Hematopoietic multipotent progenitor cell treated with erythropoietin and hydrocortisone succinate and interleukin-3 and kit ligand, for 15 days (in vitro differentiated cells): ENCODE measurements at places on chromosomes 12 and 14.

DNA sequence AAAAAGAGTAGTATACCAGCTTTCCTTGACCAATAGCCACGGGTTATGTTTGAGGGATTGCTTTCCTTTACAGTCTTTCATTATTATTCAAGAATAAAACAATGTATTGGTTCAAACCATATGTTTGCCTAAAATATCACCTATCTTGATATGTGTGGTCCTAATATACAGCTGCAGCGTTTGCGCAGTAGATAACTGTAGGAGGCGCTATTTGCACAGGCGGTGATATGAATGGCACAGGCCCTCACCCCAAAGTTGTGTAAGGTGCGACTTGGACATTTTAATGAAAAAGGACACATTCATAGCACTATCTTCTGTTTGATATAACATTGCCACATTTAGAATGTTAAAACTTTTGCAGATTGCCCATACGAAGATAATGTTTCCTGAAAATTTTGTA, 298.4 kb downstream of the TRHDE start:
- DNase-seq, result no peak

DNA sequence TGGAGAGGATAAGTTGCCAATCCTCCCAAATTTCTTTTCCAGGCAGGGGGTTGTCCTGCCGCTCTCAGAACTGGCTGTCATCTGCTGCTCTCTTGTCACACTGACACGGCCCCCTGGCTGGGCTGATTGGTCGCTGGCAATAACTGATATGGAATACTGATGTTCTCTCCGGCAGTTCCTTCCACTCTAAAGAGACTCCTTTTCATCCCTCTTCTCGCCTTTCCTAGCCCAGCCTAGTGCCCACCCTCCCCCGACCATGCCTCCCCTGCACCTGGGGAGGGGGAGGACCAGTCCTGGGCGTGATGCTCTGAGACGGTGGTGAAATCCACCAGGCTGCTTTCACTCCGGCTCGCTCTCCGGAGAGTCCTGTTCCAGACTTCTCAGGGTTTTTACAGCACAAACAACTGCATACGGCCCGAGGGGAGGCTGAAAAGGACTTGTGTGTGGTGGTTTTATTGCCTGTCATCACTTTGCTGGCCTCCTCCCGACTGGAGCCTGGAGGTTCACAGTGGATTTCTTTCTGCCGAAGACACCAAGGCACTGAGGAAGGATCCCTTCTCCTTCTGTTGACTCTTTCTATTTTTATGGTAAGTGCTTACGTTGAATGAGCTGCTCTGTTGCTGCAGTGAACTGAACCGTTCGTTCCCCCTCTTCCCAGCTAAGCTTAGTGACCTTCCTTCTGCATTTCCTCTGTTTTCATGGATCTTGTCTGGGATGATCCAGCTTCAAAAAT, at the start of gene ANO4:
Gene ANO4 (plus strand): TSS at position 336 of the 733 bp plus-strand sequence. CDS start 107,010 bp downstream, outside the sequence.
- no peak for DNase-seq

GRCh38 chr12:18676141-18676540, 61.7 kb downstream of the PLCZ1 start:
- DNase-seq, result no peak

GRCh38 chr12:24349051-24349799, 399.8 kb upstream of the SOX5 start:
- no peak for DNase-seq

GRCh38 chr12:31476437-31476836, 114.5 kb downstream of the DENND5B start:
- DNase-seq, result no peak

DNA sequence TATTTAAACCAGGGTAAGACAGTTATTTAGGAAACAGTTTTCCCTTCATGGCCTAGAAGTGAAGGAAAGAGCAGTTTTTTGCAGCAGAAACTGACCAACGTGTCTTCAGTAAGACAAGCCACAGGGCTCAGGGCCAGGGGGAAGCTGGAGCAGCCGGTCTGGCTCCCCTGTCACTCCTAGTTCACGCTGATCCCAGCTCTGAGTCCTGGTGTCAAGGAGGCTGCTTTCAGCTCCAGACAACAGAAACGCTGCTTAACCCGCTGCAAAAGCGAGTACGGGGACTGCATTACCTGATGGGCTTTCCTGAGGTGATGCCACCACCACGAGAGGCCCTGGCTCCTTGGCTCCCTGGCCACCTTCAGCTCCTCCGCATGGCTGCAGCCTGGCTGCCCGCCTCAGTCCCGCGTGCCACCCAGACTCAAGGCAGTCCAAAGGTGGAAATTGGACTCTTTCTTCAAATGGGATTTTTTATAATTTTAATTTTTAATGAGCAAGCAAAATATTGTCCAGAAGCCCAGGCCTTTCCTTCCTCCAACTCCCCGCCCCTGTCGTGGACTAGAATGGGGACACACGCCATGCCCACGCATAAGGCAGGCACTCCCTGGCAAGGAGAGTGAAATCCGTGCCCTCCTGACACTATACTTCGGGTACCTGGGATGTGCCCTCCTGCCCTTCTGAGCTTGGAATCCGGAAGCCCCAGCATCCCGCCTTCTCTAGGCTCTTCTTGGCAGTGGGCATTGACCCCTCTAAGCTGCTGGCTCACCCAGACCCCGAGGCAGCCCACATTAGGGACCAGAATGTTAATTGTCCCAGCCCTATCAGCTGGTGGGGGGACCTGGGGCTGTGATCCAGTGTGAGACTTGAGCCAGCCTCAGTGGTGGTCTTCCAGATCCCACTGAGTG, 85.0 kb downstream of the PAPOLA start:
- DNase-seq, result no peak

DNA sequence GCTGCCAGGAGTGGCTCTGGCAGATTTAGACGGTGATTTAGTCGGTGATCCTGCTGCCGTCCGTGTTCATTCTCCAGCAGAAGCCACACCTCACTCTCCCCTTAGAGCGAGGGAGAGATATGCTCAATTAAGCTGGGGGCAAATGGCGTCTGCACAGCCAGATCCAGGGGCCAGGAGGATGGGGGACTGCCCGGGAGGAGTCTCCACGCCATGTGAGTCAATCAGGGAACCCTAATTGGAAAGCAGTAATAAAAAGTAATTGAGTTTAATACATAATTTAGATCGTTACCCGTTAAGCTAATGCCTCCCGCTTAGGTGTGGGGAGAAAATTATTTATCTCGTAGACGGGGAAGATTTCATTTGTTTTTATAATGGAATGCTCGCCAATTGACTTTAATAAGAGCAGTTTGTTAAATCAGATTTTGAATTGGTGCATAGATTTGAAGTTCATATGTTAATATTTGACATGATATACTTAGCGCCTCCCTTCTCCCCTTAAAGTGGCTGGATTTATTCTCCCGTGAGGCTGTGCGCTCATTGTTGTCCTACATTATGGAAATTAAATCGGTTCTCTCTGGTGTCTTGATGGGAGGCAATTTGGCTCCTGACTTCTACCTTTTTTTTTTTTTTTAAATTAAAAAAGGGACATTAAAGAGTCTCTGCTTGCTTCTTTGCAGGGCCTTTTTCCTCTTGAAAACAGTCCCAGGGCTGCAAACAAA, 104.9 kb upstream of the C14orf180 start:
- DNase-seq, result no peak

DNA sequence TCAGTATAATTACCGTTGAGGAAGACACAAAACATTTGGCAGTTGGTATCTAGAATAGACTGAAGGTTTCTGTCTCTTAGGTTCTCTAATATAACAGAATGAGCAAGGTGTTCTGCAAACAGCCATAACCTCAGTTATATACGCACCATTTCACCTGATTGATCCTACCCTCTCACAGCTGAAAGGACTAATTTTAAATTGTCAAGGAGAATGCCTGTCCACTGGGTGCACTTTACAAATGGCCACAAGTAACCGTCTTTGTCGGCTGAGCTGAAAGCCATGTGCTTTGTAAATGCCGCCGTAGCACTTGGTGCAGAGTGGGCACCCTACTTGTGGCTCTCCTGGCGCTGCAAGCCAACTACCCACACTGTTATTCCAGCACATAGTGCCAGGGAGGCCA, 466.3 kb downstream of the AACS start:
- DNase-seq, result no peak

DNA sequence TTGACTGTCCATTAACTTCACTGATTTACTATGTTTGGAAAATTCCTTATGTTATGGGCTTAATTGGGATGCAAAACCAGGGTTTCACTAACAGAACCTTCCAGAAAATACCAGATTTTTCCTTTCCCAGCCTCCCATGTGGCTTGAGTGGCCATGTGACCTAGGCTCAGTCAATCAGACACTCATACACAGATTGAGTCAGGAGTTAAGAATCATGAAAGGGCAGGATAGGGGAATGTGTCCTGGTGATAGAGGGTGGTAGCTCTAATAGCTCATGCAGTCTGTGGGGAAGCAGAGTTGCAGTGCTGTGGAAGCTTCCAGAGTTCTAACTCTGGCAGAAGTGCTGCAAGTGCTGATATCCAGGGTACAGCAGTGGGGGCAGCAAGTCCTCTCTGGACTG, 134.1 kb upstream of the IFNG-AS1 start:
- no peak for DNase-seq

GRCh38 chr12:76866726-76867125, 12.1 kb downstream of the CSRP2 start:
- no peak for DNase-seq

GRCh38 chr14:77892381-77892871, 92.5 kb downstream of the ADCK1 start:
- no peak for DNase-seq

GRCh38 chr14:91310606-91311283, 66.2 kb upstream of the GPR68 start:
- no peak for DNase-seq

- no peak for DNase-seq
Measured at GRCh38 chr12:56695327-56696101, 7.4 kb upstream of the PTGES3 start.

DNA sequence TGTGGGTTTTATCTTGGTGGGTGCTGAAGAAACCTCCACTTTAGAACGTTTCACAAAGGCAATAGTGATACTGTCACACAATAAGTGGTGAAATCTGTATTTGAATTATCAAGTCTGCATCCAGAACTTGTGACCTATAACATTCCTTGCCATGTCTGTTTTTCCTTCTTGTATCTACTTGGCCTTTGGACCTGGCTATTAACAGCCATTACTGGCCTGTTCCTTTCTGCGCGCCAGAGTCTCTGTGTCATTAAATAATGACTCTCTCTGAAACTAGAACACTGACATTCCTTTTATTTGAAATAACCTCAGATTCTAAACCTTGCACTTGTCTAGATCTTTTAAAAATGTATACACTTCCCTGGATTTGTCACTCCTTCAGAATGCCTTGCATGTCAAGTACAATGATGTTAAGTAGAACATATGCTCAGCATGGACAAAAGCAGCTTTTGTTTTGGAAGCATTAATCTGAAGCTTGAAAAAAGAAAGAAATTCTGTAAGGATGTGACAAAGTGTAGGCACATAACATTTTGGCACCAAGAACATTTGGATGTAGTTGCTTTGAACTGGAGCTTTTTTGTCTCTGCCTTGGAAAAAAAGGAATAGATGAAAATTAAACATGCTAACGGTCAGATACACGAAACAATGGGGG, 95.5 kb upstream of the RPL10L start:
- DNase-seq, result no peak

DNA sequence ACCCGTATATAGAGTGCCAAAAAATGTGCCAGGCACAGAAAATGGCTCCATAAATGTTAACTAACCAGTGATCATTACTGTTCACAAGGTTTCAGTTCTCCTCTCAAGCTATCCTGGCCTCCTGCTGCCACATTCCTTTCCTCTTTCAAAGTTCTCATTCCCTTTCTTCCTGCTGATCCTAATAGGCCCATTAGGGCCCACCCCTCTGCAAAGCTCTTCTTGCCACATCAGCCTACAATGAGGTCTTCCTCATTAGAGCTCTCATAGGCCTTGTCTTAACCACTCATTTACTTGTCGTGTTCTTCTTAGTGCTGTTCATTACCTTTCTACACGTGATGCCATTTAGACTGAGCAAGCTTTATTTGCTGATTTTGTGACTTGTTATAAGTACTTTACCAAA, 40.5 kb downstream of the RPS29 start:
- DNase-seq, result no peak

DNA sequence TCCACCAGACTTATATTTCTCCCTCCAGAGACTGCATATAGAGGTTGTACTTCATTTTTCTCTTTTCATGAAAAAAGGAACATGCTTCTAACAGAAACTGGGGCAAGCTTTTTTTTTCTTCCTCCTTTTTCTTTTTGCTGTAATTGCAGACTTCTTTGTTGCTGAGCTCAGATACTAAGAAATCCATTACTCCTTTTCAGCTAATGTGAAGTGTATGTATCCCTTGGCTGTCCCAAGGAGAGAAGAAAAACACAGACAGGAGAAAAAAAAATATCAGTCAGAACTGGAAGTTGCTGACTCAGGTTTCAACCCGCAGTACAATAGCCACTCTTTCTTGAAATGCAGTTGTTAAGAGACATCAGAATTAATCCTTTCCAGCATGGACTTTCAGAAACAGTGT, 1248.4 kb downstream of the LRFN5 start:
- DNase-seq, result no peak

GRCh38 chr14:104888489-104889374, 23.7 kb downstream of the CEP170B start:
- no peak for DNase-seq

DNA sequence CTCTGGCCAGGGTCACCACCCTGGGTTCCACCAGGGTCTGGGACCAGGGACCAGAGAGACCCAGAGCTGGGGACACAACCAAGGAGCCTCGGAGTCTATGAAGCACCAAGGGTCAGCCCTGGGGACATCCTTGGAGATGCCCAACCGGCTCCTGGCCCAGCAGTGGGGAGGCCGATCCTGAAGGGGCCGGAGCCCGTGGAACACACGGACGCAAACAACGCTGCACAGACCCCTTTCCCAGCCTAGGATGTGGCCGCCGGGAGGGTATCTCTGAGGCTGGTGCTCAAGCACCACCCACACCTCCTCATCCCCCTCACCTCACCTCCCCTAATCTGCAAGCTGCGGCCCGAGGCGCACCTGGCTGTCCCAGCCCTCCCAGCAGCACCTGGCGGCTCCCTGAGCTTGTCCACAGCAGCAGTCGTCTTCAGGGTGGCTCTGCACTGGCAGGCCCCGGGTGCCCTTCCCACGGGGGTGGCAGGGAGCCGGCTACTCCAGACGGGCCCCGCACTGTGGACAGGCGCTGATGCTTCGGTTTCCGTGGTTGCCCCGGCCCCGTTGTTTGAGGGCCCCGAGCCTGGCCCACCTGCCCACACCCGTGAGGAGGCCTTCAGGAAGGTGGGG, 146.8 kb upstream of the C14orf180 start:
- DNase-seq, result no peak

- DNase-seq, result no peak
Measured at GRCh38 chr14:44291366-44291915, 215.6 kb downstream of the FSCB start.

- no peak for DNase-seq
Measured at GRCh38 chr12:106174876-106175275, 36.1 kb upstream of the NUAK1 start.

- DNase-seq, result no peak
Measured at GRCh38 chr12:121072147-121072546, 33.1 kb upstream of the OASL start.

DNA sequence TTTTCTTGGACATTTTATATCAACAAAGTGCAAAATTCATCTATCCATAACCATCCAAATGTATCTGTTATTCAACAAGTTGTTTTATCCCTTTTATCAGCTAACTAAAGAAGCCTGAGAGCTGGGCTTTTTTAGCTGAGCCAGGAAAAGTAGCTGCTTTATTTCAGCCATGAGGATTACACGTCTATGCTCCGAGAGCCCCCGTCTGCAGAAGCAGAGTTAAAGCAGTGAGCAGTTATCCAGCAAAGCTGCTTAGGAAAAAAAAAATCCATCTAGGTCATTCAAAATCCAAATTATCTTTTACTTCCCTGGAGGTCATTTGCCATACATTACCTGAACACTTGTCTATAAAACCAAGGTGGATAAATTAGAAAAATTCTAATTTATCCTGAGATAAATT, 15.7 kb upstream of the HECTD1 start:
- DNase-seq, result no peak
